ENCODE measurements at places on chromosomes 11 and 22.

GRCh38 chr11:112839051-112839450 lies 122.2 kb upstream of the NCAM1 start:
- DNase-seq, result no peak

DNA sequence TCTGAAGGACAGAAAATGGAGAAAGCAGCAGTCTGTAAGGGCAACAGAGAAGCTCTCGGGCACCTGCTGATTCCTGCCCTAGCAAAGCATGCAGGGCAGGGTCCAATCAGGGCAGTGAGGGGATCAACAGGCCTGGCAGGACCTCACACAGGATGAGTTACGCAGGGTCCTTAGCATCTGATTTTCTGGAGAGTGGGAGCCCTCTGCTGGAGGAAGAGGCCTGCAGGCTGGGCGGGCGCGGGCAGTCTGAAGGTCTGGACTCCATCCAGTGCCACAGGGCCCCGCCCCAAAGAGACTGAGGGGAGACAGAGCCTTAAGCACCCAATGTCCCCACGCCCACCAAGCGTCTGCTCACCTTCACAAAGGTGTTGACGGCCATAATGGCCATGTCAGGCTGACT lies 28.9 kb downstream of the AP1B1 start:
- DNase-seq, result no peak

DNA sequence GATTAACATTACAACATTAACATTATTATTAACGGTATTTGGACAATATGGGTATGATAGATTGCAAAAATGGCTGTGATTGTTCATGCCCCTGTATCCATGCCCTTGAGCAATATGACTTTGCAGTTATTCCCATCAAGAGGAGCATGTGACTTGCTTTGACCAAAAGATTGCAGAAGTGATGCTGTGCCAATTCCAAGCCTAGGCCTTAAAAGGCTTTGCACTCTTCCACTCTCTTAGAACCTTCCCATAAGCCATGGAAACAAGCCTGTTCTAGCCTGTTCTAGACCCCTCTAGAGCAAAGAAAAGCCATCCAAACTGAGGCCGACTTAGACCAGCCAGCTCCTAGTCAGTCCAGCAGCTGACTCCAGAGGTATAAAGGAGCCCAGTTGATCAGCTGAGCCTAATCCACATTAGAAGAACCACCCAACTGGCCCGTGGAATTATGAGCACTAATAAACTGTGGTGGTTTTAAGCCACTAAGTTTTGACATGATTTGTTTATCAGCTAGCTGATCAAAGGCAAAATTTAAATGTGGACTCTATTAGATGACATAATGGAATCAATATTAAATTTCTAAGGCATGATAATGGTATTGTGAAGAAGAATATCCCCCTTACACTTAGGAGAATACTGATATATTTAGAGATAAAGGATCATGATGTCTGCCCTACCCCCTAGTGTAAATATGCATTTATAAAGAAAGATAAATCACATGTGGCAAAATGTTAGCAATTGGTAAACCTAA lies 28.6 kb downstream of the RAB30 start:
- no peak for DNase-seq

GRCh38 chr11:119976805-119977560 lies 160.9 kb downstream of the TRIM29 start:
- DNase-seq, result no peak

GRCh38 chr11:34267013-34267412 lies 90.8 kb downstream of the ABTB2 start:
- DNase-seq, result no peak

- DNase-seq, result no peak
Observed at GRCh38 chr22:25494774-25495173, 69.7 kb upstream of the GRK3 start.

GRCh38 chr22:48226026-48227013 lies 1463.9 kb downstream of the TBC1D22A start:
- DNase-seq, result no peak

GRCh38 chr11:57777969-57778317 lies 16.3 kb downstream of the CTNND1 start:
- no peak for DNase-seq

- DNase-seq, result no peak
Observed at GRCh38 chr11:64102005-64102738, 63.7 kb downstream of the MACROD1 start.

DNA sequence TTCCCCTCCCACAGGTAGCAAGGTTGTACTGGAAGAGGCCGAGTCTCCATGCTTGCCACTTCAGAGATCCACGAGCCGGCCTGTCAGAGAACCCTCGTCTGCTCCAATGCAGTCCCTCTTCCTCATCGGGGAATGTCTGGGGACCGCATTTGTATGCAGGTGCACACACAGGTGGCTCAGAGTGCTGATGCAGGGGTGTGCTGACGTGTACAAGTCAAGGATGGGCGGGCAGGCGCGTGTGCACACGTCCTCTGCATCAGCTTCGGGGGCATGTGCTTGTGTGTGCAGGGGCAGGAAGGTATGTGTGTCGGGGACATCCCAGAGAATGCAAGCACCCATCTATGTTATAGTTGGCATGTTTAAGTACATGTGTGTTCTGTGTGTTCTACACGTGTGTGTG lies 49.4 kb downstream of the ELFN2 start:
- DNase-seq, result no peak

DNA sequence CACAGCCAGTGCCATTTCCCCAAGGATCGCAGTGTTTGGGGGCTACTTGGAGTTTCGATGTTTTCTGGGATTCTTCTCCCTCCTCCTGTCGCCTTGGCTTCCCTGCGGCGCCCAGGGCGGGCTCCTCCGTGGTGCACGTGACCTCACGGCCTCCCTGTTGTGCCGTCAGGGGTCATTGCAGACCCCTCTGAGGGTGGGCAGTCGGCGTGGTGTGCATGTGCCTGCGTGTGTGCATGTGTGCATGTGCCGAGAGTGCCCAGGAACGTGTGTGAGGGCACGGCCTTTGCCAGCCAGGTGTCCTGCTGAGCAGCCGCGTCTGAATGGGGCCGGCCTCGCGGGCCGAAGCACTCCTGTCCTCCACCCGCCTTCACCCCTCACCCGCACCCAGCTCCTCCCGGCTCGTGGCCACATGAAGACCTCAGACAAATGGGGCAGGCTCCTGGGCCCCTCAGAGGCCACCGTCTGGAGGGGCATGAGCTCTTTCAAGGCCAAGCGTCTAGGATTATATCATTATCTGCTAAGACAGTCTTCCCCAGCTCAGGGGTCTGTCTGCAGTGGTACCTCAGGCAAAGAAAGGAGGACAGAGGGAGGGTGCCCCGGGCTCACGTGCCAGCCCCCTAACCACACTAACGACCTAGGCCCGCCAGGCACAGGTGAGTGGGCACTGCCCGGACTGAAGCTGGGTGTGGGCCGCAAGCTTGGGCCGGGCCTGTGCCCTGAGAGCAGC lies 9.4 kb upstream of the MRPL23 start:
- DNase-seq, result no peak

- DNase-seq, result no peak
Observed at GRCh38 chr11:9651899-9652748, 11.8 kb upstream of the SWAP70 start.

DNA sequence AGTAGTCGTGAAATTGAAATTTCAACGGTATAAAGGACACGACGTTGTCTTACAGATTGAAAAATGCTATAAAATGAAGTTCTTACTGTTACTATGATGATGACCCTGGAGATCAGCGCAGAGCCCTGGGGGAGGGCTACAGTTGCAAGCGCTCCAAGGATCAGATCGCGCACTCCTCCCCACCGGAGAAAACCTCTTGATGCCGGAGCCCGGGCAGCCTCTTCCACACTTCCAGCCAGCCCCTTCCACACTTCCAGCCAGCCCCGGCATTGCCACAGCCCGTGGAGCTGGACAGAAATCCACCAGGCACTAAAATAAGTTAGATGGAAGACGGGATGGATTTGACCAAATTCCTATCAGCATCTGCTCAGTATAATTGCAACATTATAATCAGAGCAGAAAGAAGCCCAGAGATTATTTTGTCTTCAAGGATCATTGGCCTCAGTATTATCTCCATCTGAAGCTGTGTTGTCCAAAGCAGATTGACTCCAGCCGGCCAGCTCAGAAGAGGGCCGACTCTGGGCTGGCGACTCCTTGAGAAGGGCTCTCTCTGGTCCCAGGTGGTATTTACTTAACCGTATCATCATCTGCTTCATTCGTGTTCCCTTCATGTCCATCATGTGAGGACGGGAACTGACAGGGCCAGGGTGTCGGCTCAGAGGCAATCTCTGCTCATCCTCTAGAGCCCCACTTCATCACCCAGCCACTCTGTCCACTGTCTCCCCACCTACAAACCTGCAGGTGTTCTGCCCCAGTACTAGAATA lies 777 bp upstream of the MICAL3 start:
- DNase-seq, result no peak

DNA sequence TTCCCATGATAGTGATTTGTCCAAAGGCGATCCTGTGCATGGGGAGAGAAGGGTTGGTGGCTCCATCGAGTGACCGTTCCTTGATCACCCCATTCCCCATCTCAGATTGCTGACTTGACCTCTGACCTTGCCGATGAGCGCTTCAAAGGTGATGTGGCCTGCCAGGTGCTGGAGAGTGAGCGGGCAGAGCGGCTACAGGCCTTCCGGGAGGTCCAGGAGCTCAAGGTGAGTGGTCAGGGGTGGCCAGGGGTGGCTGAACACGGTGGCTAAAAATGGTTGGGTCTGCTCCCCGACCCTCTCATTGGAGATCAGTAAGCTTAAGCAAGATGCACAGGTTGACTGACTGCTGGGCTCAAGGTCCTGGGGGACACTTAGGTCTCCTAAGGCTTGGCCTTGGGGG lies 148.7 kb downstream of the MYO18B start:
- no peak for DNase-seq

DNA sequence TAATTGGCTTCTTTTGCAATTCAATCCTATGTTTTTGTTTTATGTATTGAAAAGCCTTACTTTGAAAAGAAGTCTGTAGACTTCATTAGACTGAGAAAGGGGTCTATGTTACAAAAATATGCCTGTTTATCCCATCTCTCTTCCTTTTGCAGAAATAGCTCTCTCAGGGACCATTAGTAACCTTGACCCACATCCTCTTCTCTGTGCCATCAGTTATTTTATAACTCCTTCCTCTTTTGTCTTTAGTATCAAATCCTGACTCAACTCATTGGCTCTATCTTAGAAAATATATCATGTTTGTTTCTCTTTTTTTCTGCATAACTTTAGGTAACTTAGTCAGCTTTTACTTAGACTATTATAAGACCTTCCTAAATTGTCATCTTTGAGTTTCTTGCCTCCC lies 20.3 kb downstream of the ZC3H12C start:
- DNase-seq, result no peak

DNA sequence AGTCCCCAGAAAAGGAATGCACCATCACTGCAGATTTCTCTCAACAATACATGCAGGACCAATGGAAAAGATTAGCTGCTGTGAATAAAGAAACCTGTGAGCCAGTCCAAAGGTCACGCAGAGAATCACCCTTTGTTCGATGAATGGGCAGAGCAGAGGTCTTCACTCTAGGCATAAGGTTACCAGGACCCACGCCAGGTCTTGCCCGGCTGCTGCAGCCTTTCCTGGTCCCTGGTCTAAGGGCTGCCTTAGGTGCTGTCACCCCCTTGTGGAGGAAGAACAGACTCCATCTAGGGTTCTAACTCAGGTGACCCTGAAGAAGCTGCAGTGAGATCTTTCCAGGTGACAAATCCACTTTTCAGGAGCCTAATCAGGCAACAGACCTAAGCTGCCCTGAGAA lies 29.0 kb upstream of the NAP1L4 start:
- peak; percentile 22 for DNase-seq

DNA sequence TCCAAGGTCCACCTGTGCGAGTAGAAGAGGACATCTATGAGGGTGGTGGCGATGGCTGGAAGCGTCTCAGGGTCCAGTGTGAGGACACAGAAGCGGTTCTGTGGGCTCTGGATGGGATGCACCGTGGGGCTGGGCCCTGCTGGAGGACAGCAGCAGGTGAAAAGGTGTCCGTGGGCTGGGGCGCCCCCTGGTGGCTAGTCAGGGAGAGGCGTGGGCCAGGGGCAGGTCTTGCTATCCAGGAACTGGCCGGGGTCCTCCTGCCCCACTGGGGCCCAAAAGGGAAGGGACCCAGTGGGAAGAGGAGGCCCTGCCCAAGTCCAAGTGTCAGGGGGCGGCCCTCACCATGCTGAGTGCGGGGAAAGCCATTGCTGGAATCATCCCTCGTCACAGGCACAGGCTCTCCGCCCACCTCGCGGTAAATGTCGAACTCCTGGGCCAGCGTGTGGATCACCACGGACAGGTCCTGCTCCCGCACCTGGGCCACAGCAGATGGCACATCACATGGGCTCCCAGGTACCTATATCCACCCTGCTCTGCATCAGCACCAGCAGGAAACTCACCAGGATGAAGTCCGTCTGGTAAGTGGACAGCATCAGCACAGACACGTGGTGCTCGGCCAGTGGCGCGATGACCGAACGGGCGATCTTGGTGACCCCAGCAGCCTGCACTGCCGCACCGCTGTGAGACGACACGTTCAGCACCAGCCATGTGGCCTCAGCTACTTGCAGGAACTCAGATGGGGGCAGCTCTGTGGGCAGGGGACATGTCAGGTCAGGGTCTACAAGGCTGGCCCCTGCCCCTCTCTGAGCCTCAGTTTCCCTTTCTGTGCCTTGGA lies 2.3 kb downstream of the CASTOR1 start:
- DNase-seq, result peak; percentile 80

DNA sequence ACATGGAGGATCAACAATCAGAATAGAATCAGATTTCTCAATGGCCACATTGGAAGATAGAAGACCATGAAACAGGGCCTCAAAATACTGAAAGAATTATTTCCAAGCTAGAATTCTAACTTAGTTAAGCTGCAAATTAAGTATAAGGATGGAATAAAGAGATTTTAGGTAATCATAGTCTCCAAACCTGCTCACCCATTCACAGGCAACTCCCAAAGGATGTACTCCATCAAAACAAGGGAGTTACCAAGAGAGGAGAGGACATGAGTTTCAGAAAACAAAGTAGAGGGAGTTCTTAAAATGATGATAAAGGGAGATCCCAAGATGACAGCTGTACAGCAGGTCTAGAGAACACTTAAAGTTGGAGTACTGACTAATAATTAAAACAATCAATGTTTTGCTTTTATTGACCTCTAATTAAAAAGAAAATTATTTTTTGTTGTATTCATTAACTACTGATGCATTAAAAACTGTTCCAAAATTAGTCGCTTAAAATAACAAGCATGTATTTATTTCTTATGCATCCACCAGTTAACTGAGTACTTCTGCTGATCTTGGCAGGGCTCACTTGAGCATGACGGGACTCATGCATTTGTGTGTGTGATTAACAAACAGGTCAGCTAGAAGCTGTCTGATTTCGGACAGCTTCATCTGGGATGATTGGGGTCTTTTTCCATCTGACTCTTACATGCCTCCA lies 95.6 kb downstream of the CD44 start:
- no peak for DNase-seq

DNA sequence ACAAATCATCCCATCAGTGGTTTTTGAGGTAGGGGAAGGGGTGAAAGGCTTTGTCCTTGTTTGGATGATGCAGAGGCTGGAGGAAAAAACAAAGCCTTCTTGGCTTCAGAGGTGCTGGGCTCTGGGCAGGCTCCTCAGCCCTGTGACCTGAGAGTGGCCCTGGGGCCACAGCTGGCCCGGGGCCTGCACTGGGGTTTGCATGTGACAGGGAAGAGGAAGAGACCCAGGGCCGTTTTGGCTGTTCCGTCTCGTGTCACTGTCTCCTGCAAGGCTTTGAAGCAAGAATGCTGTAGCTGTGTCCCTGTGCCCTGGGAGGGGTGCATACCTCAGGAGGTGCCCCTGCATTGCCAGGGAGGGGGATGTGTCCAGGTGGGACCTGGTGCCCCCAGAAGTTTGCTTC lies 12.6 kb downstream of the ARHGAP8 start:
- DNase-seq, result no peak

GRCh38 chr11:115710980-115711379 lies 206.8 kb upstream of the CADM1 start:
- DNase-seq, result no peak

GRCh38 chr22:38214302-38215056 lies 12.7 kb downstream of the MAFF start:
- no peak for DNase-seq

All from stimulated activated CD8-positive, alpha-beta memory T cell treated with anti-CD3 and anti-CD28 coated beads, Interleukin-4, amount 100 ng/mL, for 1 hour (primary cell).